ENCODE measurements at places on chromosomes 4 and X.

DNA sequence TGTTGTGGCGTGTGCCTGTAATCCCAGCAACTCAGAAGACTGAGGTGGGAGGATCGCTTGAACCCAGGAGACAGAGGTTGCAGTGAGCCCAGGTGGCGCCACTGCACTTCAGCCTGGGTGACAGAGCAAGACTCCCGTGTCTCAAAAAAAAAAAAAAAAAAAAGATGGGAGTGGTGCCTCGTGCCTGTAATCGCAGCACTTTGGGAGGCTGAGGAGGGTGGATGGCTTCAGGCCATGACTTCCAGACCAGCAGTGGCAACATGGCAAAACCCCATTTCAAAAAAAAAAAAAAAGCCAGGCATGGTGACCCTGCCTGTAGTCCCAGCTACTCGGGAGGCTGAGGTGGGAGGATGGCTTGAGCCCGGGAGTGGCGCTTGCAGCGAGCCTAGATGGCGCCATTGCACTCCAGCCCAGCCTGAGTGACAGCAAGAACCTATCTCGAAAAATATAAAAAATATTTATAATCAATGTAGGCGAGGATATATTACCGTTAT, 27.0 kb downstream of the EIF2S3 start:
- DNase-seq = peak; percentile 80

DNA sequence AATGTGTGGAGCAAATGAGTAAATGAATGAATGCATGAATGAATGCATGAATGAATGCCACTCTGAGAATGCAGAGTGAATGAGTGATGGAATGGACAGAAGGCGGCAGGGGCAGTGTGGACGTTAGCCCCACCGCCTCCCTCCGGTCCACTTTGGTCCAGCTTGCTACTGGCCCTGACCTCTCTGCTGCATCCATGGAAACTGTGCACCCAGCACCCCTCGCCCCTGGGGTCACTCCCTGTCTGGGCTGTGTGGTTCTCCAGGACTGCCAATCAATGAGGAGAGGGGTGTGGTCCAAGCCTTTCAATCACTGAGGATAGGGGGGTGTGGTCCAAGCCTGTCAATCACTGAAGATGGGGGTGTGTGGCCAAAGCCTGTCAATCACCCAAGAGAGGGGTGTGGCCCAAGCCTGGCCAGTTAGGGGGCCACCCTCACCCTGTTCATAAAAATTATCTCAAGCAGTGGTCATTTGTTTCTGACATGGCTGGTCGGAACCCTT, 39.2 kb upstream of the ASMTL start:
- peak; percentile 83 for DNase-seq

DNA sequence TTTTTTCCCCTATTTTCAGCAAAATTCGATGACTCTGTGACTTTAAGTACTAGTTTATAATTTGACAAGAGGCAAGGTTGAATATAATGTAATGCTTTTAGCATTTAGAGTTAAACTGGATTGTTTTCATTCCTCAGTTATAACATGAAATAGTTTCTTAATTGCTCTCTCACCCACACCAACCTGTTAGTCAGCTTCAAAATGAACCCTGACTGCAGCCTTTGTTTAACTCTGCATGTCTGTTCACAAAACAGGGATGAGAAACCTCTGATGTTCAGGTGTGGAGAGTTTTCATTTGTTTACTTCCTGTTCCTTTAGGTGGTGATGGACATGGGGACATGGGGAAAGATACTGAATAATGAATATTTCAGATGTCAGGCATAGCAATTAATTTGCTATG, 49.9 kb upstream of the MND1 start:
- DNase-seq = no peak

GRCh38 chr4:96073461-96073860, 233.6 kb downstream of the PDHA2 start:
- no peak for DNase-seq

GRCh38 chr4:138724530-138724929, 291.1 kb upstream of the NOCT start:
- DNase-seq = no peak
